ENCODE measurements at places on chromosomes 4 and X. TPM values are rescaled to one million over a fixed set of nuclear protein-coding genes. Genes with fewer than 3 reads are reported as not detected.

Gene ZFYVE28
- total RNA-seq, result 8.0 TPM

GRCh38 chr4:55036405-55036804 lies 89.0 kb downstream of the KDR start:
- peaks cover 11% of the 10 kb centered on the region for H3K4me1 ChIP-seq
- no peaks in the 10 kb centered on the region for H3K36me3 ChIP-seq
- no peaks in the 10 kb centered on the region for H3K27me3 ChIP-seq
- DNase-seq, result no peak
- H3K27ac ChIP-seq, result no peak overlapping the region

DNA sequence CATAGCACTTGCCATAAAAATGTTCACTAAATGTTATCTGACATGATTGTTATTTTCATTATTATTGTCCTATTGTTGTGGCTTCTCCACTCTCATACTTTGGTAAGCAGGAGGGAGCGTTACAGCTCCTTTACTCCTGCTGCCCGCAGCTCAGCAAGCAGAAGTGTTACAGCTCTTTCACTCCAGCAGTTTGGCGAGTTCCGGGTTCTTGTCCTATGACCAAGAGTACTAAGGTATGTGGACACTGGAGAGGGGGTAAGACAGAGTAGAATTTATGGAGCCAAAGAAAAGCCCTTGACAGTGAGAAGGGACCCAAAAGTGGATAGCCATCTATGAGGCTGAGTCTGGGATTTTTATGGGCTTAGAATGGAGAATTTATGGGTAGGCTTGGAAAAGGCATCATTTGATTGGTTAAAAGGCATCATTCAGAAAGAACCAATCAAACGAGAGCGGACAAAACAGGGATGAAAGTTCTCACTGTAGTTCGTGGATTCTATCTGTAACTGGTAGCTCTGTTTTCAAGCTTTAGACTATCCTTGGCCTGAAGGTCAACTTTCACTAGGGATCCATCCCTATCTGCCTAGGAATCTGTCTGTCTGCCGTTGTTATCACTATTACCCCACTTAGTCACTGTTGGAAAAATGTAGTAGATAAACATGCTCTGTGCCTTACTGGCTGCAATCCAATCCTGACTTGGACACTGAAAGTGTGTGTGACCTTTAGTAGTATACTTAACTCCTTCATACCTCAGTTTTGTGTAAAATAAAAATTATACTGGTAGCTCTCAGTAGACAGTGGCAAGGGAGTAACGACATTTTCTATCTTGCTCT lies 545.6 kb upstream of the LCORL start:
- H3K27me3 ChIP-seq, result no peaks in the 10 kb centered on the region
- H3K4me3 ChIP-seq, result no peak overlapping the region
- no peaks in the 10 kb centered on the region for H3K4me1 ChIP-seq
- no peak for DNase-seq
- H3K27ac ChIP-seq, result no peak overlapping the region

Gene NONO
- total RNA-seq, result 126 TPM

DNA sequence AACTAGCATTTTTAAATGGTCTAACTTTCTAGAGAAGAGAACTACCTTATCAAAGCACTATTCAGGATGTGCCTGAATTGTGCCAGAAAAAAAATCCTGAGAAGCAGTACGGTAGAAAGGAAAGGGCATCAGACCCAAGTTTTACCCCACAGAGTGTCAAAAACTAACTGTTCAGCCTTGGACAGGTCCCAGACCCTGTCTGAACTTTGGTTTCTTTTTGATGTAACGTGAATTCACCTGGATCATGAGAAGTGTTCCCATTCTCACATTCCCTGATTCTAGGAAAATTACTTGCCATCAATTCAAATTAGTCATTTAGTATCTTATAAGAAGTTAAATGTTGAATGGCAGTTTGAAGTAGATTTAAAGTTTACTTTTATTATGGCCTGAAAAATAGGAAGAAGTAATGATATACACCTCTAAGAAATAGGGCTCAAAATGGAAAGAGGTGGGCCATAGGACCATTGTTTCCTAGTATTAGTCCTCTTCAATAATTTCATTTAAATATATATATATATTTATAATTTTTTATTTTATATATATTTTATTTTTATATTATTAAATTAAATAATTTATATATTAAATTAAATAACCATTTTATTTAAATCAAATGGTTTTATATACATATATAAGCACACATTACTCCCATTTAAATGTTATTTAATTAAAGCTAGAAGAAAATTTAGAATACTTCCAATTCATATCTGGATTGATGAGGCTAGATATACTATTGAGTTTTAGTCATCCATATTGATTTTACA lies 181.9 kb upstream of the PPARGC1A start:
- H3K4me1 ChIP-seq, result no peaks in the 10 kb centered on the region
- no peak overlapping the region for H3K4me3 ChIP-seq
- no peak for DNase-seq
- no peak overlapping the region for H3K27ac ChIP-seq
- H3K27me3 ChIP-seq, result no peaks in the 10 kb centered on the region

Gene ENAM
- not detected for total RNA-seq

DNA sequence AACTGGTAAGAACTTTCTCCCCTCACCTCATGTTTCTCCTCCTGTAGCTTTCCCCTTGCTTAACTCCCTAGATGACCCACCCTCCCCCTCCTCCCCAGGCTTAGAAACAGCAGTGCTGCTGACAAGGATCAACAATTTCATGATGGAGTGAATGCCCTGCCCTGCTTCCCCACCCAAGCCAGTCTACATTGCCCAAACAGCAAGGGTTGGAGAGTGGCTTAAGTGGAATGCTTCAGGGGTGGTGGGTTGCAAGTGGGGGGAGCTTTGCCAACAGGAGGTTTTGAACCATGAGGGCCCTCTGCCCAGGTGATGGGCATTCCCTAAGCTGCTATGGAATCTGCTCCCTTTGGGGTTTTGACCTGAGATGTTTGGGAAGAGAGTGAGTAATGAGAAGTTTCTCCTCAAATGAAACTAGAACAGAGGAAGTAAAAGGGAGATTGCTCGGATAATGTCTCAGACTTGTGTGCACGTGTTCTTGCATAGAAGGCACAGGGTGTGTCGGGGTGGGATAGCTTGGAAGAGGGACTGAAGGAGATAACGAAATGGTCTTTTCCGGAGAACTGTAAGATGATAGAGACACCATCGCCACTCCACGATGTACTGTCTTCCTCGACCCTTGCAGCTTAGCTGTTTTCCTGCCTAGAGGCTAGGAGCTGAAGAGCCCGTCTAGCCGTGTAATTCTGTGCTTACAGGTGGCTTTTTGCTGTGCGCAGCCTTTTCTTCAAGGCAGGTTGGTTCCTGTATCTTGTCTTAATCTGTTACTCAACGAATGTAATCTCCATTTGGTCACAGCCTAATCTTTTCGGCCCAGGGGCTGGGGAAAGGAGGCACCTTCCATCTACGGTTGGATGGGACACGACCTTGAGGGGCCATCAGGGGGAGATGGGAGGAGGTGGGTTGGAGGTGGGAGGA lies 10.1 kb downstream of the GDPD2 start:
- H3K4me3 ChIP-seq, result peak overlapping the region; percentile 48
- H3K27ac ChIP-seq, result peak overlapping the region; percentile 82
- peaks cover 21% of the 10 kb centered on the region for H3K4me1 ChIP-seq
- H3K36me3 ChIP-seq, result no peaks in the 10 kb centered on the region
- H3K27me3 ChIP-seq, result no peaks in the 10 kb centered on the region

Gene NR0B1
- total RNA-seq, result not detected

Gene FHDC1
- total RNA-seq, result 11.7 TPM

DNA sequence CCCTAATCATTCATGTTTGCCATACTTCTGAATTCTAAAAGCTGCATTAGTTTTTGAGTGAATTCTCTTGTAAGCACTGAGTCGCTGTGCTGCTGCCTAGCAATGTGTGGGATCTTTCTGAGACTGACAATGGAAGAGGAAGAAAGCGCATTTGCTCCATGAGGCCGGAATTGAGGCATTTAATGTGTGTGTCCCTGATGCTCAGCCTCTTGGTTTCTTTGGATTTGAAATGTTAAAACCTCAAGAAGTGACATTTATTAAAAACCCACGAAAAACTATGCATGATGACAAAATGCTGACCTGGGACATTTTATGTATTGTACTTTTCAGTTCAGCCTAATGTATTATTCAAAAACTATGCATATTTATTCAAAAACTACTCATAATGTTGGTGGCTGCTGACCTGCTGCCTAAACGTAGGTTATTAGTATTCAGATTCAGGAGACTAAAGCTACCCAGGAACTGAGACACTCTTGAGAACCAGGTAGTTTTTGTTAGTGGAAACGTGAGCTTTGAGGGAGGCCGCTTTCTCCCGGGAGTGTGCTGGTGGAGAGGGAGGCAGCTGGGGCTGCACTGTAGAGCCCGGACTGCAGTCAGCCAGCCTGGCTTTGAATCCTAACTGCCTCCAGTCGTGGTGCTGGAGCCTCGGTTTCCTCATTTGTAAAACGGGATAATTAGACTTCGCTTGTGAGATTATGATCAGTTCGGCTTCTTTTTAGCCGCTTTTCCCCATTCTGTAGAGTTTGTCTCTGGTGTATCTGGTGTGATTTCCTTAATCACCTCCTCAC lies 11.3 kb downstream of the RGS12 start:
- no peaks in the 10 kb centered on the region for H3K36me3 ChIP-seq
- no peaks in the 10 kb centered on the region for H3K27me3 ChIP-seq
- H3K4me1 ChIP-seq, result no peaks in the 10 kb centered on the region
- DNase-seq, result no peak
- H3K4me3 ChIP-seq, result no peak overlapping the region

- no peaks in the 10 kb centered on the region for H3K27me3 ChIP-seq
- no peak overlapping the region for H3K4me3 ChIP-seq
- H3K4me1 ChIP-seq, result peaks cover 12% of the 10 kb centered on the region
- no peak for DNase-seq
Measured at GRCh38 chr4:7155590-7156071, 36.7 kb upstream of the SORCS2 start.

- no peak for DNase-seq
- no peaks in the 10 kb centered on the region for H3K4me1 ChIP-seq
- no peaks in the 10 kb centered on the region for H3K27me3 ChIP-seq
- no peaks in the 10 kb centered on the region for H3K36me3 ChIP-seq
- H3K4me3 ChIP-seq, result no peak overlapping the region
- no peak overlapping the region for H3K27ac ChIP-seq
Measured at GRCh38 chrX:38458071-38458470, 103.3 kb upstream of the TSPAN7 start.

Gene MAGEB1
- not detected for total RNA-seq

DNA sequence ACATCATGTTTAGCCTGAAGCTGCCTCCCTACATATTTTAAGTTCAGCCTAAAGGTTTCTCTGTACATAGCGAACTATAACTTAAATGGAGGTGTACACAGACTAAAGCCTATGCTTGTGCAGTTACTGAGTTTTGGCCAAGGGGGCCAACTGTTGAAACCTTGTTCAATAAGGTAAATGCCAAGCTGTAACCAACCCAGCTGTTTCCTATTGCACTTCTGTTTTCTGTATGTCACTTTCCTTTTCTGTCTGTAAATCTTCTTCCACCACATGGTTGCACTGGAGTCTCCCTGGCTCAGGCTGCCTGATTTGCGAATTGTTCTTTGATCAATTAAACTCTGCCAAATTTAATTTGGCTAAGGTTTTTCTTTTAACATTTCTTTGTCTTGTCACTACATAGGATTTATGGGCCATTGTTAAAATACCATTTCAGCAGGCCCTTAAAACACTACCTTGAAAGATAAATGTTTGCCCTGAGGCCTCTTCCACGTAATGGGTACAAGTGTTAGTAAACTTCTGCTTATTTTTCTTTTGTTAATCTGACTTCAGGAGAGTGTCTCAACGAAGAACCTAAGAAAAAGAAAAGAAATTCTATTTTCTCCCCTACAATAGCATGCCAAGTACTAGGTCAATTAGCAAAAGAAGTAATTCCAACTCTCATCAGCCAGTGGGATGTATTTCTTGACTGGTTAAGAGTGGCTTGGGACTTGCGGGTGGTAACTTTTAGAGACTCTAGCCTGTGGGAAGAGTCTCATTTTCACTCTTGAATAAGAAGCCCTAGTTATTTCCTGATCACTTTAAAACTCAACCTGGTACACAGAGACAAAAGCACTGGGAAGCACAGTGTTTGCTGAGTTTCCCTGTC lies 45.7 kb upstream of the PRSS12 start:
- no peak overlapping the region for H3K27ac ChIP-seq
- H3K36me3 ChIP-seq, result no peaks in the 10 kb centered on the region
- H3K4me1 ChIP-seq, result no peaks in the 10 kb centered on the region
- no peak overlapping the region for H3K4me3 ChIP-seq

DNA sequence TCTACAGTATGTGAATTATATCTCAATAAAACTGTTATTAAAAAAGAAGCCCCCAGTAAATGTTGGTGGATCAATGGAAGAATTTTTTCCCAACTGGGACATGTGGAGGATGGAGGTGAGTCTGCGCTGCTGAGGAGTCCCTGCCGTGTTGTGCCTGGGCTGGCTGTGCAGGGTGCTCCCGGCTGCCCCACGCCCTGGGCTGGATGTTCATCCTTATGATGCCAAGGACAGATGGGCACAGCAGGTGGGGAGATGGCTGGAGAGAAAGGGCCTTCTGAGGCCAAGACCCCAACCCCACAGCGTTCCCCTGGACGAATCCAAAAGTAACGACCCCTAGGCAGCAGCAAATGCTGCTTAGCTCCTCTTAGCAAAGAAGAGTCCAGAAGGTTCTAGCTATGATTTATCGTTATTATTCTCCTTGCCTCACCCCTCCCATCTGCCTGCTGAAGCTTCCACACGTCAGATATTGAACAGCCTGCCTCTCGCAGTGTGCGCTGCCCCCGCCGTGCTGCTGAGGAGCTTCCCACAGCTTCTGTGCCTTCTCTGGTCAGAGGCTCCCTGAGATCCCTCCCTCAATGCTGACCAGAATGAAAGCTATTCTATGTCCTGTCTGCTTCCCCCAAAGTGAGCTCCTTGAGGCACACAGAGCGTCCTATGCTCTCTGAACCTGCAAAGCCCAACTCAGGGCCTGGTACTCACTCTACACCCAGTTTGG lies 26.5 kb downstream of the HMX1 start:
- no peak overlapping the region for H3K4me3 ChIP-seq
- no peak for DNase-seq
- no peak overlapping the region for H3K27ac ChIP-seq
- H3K36me3 ChIP-seq, result no peaks in the 10 kb centered on the region

Gene ADH4
- not detected for total RNA-seq

- peaks cover 3% of the 10 kb centered on the region for H3K27me3 ChIP-seq
- peak; percentile 24 for DNase-seq
- H3K4me1 ChIP-seq, result no peaks in the 10 kb centered on the region
- H3K4me3 ChIP-seq, result peak overlapping the region; percentile 64
- H3K27ac ChIP-seq, result peak overlapping the region; percentile 91
Measured at GRCh38 chrX:136496764-136497555, 432 bp upstream of the HTATSF1 start.

DNA sequence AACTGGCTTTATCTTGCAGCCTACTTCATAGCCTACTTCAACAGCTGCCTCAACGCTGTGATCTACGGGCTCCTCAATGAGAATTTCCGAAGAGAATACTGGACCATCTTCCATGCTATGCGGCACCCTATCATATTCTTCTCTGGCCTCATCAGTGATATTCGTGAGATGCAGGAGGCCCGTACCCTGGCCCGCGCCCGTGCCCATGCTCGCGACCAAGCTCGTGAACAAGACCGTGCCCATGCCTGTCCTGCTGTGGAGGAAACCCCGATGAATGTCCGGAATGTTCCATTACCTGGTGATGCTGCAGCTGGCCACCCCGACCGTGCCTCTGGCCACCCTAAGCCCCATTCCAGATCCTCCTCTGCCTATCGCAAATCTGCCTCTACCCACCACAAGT lies 4.0 kb downstream of the GPR50 start:
- DNase-seq, result no peak
- H3K27ac ChIP-seq, result no peak overlapping the region
- H3K36me3 ChIP-seq, result no peaks in the 10 kb centered on the region
- H3K27me3 ChIP-seq, result peaks cover 73% of the 10 kb centered on the region
- no peak overlapping the region for H3K4me3 ChIP-seq
- no peaks in the 10 kb centered on the region for H3K4me1 ChIP-seq

GRCh38 chrX:109270580-109271484 lies 211.1 kb downstream of the GUCY2F start:
- H3K4me3 ChIP-seq, result no peak overlapping the region
- no peaks in the 10 kb centered on the region for H3K27me3 ChIP-seq
- no peaks in the 10 kb centered on the region for H3K4me1 ChIP-seq
- no peak overlapping the region for H3K27ac ChIP-seq
- peak; percentile 0 for DNase-seq
